AG04450 (cell line): ENCODE measurements at places on chromosomes 2 and 18. TPM values are rescaled to one million over a fixed set of nuclear protein-coding genes. Genes with fewer than 3 reads are reported as not detected.

Gene MBD1
- 35.3 and 39.5 TPM in 2 replicates for polyA plus RNA-seq

GRCh38 chr2:218397820-218398436 is 1.7 kb upstream of the CTDSP1 start:
- no peak for DNase-seq

- DNase-seq: no peak
These were observed 73.4 kb upstream of the ATL2 start for GRCh38 chr2:38450509-38450908.

Gene ASIC4
- polyA plus RNA-seq: not detected in 2 replicates

Gene GALM
- 15.5 and 19.0 TPM in 2 replicates for polyA plus RNA-seq

- no peak for DNase-seq
These were observed 10.8 kb downstream of the PASK start for GRCh38 chr2:241138471-241138870.
